Umbilical cord (tissue), 2 donors: ENCODE measurements at places on chromosomes 13 and 19. TPM values are rescaled to one million over a fixed set of nuclear protein-coding genes. Genes with fewer than 3 reads are reported as not detected.

GRCh38 chr19:5575590-5575989, 7.8 kb upstream of the TINCR start:
- DNase-seq, result no peak

CLDN10 gene
- 3.6 TPM for total RNA-seq

- peak; percentile 5 for DNase-seq
These were observed at the start of gene CHST8 for GRCh38 chr19:33621811-33622504. Gene CHST8, plus strand, starts transcription at chr19:33621953. Its CDS starts 67,309 bp downstream, at chr19:33689262.

GRCh38 chr19:277581-278165, 13.5 kb downstream of the PLPP2 start:
- DNase-seq, result peak; percentile 50

DNA sequence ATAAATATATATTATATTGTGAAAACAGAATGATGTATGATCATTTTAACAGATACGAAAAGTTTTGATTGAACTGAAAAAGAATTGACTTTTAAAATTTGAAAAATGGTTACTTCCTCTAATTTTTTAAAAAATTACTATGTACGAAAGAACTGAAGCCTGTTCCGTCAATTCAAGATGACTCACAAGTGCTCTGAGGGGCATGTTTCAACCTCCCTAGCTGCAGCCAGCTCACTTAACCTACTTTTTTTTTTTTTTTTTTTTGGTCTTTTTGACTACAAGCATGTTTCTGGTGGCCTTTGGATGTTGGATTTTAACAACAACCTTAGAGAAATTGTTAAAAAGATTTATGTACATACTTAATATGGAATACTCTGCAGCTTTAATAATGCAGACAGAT, 1139.3 kb downstream of the DIAPH3 start:
- DNase-seq, result peak; percentile 20

- no peak for DNase-seq
These were observed 41.0 kb upstream of the SIAH3 start for GRCh38 chr13:45892513-45892912.

GRCh38 chr13:96499656-96500055, 409.7 kb downstream of the HS6ST3 start:
- peak; percentile 61 for DNase-seq

OR7C1 gene
- 6.3 TPM for total RNA-seq

STXBP2 gene
- total RNA-seq, result 8.4 TPM

DNA sequence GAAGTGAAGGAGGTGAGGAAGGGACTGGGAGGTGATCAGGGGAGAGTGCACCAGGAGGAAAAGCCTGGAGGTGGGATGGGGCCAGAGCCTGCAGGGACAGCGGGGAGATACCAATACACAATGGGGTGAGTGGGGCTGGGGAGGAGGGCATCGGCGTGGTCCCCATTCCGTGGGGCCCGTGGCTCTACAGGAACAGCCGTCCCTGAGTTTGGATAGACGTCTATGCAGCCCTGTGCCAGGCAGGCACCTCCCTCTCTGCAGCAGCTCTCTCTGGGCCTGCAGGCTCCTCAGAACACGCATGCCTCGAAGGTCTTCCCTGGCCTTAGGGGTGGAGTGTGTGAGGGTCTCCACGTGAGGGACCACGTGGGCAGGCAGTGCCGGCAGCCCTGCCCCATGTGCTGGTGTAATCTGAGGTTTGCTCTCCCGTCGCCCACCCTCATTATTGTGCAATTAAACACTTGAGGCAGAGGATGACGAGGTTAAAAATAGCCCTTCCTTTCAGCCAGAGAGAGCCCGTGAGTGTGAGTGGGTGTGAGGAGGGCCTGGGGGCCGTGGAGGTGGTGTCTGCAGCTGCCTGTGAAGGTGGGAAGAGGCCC, 16.5 kb downstream of the C2CD4C start:
- no peak for DNase-seq

DNA sequence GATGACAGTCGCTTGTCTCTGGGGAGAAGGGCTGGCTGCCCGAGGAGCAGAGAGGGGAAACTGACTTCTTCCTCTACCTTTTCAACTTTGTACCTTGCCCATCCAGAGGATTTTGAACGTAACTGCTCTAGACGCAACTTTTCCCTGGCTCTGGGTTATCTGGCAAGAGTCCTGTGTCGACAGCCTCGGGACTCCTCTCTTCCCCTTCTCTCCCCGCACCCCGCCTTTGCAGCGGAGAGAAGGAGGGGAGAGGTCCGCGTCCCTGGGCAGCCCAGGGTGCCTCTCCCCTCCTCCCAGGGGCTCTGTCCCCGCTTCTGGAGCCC, 574 bp downstream of the SH3GL1 start:
- DNase-seq, result peak; percentile 63

EPSTI1 gene
- 58.0 TPM for total RNA-seq
